Activated CD4-positive, alpha-beta memory T cell treated with anti-CD3 and anti-CD28 coated beads, Interleukin-2, amount 10 ng/mL, durations not matched to agents 7 days and 5 days (primary cell): ENCODE measurements at places on chromosomes 16 and 17. TPM values are rescaled to one million over a fixed set of nuclear protein-coding genes. Genes with fewer than 3 reads are reported as not detected.

DNA sequence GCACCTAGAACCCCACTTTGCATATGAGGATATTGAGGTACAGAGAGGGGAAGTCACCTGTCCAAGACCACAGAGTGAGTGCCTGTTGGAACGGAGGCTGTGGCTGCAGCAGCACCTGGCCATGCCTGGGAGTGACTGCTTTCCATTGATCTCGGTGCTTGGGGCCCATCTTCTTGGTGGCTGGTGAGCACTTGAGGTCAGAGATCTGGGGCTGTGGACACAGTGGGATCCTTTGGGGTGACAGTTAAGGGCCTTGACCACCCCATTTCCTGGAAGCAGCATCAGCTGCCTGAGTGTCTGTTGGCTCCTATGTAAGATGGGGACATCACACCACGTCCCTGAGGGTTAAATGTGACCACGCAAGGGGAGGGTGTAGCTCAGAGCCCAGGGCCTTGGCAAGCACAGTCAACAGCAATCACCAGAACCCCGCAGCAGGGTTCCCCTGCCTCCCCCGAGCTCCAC lies 111.7 kb downstream of the IRF8 start:
- DNase-seq = no peak

GRCh38 chr16:86906623-86907022 lies 328.3 kb downstream of the FOXL1 start:
- DNase-seq = no peak

- no peak for DNase-seq
Observed at GRCh38 chr16:1778200-1779179, 3.9 kb downstream of the SPSB3 start.

DNA sequence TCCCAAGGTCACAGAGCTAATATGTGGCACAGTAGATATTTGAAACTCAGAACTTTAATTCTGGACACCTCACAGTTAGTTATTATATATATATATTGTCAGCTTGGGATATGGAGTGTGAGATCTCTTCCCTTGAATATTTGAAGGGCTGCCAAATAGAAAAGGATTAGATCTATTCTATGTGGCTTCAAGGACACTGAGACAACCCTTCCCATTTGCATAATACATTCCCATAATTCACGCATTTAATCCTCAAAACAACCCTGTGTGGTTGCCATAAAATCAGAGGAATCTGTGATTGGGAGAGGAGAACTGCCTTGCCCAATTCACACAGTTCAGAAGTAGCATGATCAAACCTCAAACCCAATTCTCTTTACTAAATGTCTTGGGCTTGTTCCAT lies 365.8 kb upstream of the DYNLRB2 start:
- DNase-seq = no peak

DNA sequence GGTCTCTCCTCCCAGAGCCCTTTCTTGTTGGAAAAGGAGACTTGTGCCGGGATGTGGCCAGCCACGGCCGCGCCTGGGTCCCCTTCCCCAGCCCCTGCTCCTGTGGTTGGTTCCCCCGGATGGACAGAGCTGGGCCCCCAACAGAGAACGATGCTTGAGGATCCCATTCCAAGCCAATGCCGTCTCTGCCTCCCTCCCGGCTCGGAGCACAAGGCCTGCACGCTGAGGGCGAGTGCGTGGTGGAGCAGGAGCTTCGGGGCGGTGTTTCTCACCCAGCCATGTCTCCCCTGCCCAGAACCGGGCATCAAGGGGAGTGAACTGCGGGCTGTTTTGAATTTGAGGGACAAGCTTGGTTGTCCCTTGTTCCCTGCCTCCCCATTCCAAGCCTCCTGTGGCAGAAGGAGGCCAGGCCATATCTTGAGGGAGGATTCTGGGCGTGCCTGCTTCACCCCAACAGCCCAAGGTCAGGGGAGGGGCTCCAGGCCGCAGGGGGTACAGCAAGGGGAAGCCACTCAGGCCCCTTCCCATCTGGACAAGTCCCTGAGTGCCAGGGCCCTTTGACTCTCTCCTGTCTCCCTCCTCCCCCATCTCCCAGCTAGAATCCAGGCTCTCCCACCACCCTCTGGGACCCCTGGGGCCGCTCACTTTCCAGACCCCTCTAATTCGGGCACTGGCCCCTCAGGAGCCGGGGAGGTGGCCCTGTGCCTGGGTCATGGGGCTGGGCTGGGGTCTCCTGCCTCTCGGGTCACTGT lies 43.6 kb downstream of the SOCS3 start:
- no peak for DNase-seq

- DNase-seq = no peak
Observed at GRCh38 chr16:52528393-52529065, 18.4 kb downstream of the TOX3 start.

DNA sequence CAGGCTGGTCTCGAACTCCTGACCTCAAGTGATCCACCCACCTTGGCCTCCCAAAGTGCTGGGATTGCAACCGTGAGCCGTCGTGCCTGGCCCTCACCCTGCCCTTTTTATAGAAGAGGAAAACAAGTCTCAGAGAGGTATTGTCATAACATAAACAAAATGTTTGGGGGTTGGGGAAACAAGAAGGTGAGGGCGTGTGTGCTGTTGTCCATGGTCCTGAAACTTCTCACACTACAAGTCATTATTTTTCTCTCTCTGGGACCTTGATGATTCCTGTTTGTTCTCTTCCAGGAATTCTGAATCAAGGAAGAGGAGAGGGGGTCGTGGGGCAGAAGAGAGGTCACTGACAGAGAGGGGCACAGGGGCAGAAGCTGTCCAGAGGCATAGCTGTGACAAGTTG lies 160.2 kb upstream of the LHX1 start:
- DNase-seq = no peak

- no peak for DNase-seq
Observed at GRCh38 chr16:75947626-75948239, 221.4 kb upstream of the CPHXL start.

DNA sequence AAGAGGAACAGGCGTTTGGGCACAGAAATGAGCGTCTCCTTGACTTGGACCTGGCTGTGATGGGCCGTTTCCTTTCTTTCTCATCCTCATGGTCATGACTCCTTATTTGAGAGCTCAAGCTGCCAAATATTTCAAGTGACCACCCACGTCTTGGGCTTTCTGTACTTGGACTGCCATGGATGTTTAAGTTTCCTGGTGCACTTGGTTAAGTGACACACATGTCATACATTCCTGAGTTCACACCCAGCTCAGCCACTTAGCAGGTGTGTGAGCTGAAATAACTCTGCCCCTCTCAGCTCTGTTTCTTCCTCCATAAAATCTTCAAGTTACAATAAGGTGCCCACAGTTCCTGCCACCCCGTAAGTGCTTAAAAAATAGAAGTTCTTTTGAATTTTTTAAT lies 114.5 kb downstream of the CLEC16A start:
- DNase-seq = no peak

- no peak for DNase-seq
Observed at GRCh38 chr17:72743037-72743467, 349.4 kb downstream of the SLC39A11 start.

DNA sequence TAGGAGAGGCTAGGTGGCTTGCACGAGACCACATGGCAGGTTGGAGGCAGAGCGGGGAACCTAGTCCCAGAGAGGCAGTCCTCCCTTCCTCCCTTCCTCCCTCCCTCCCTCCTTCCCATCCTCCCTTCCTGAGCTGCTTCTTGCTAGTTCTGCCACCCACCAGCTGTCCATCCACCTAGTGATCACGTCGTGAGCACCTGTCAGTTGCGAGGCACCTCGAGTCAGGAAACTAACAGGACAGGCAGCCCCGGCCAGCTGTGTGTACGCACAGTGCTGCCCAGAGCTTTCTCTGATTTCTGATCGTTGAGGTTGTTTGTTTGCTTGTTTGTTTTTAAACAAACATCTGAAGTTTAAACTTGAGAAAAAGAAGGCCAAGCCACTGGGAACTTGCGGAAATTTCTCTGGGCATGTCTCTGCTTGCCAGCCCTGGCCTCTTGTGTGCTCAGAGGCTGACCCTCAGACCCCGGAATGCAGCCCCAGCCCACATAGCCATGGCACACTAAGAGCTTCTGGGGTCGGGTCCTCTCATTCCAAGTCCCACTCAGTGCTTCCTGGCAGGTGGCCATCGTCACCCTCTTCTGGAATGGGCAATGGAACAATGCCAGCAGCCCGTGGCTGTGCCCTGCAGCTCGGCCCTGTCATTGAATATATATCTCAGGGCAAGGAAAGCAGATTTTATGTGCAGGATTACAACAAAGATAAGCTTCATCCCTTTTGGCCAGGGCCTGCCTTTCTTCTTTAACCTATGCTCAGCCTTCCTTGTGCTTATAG lies 174.0 kb downstream of the KATNIP start:
- DNase-seq = no peak

GRCh38 chr17:67639555-67639954 lies 78.2 kb upstream of the NOL11 start:
- no peak for DNase-seq

DNA sequence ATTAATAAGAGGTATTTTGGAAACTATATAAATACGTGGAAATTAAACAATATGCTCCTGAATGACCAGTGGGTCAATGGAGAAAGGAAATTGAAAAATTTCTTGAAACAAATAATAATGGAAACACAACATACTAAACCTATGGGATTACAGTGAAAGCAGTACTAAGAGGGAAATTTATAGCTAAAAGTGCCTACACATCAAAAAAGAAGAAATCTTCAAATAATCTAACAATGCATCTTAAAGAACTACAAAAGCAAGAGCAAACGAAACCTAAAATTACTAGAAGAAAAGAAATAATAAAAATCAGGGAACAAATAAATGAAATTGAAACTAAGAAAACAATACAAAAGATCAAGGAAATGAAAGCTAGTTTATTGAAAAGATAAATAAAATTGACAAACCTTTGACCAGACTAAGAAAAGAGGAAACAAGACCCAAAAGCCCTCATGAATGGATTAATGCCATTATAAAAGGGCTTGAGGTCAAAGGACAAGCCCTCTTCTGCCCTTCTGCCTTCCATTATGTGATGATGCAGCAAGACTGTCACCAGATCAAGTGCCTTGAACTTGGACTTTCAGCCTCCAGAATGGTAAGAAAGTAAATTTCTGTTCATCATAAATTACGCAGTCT lies 43.9 kb upstream of the ALDH3A1 start:
- DNase-seq = no peak

DNA sequence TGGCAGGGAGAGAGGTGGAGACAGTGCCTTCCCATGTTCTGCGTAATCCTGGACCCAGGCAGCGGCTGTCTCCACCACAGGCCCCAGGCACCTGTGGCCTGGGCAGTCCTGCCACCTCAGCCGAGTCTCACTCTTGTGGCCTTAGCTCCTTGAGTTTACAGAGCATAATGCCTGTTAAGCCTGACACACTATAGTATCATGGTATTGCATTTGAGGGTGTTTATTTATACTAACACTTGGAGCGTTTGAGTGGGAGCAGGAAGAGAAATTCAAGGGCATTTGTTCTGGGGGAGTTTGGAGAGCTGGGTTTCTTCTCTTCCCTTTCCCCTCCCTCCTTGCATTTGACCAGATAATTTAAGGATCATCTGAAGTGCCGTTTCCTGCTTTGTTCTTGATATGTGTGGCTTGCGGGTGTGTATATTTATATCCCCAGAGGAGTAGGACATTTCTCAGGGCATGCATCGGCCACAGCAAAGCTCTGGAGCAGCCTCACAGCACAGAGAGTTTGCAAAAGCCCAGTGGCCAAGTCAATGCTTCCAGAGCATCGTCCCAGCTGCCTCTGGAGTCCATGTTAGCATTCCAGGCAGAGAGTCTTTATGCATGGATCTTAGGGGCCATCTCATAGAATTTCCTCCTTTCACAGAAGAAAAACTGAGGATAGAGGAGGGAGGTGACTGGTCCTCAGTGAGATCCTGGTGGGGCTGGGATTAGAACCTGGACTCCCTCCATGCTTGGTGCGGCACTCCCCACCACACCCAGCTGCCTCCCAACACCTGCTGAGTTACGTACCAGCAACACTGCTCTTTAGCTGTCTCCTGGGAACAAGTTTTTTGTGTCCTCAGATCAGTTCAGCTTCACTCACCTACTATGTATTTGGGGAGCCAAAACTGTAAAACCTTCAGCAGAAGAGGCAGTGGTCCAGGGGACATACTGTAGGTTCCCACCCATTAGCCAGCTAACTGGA lies 222.8 kb downstream of the CCDC182 start:
- no peak for DNase-seq

- DNase-seq = no peak
Observed at GRCh38 chr17:49914664-49915063, 54.3 kb upstream of the DLX4 start.

- no peak for DNase-seq
Observed at GRCh38 chr16:28280881-28281836, 11.2 kb upstream of the SBK1 start.

- DNase-seq = no peak
Observed at GRCh38 chr17:76667786-76668453, 24.4 kb upstream of the ST6GALNAC1 start.

GRCh38 chr17:18155179-18155578 lies 28.4 kb upstream of the ALKBH5 start:
- DNase-seq = no peak

Gene NKD1
- total RNA-seq = 1.9 TPM

Gene DLX4
- 0.28 TPM for total RNA-seq

Gene PPM1D
- 18.8 TPM for total RNA-seq

Gene SYNGR3
- total RNA-seq = 12.3 TPM

Gene C16orf87
- 18.0 TPM for total RNA-seq

Gene CYGB
- not detected for total RNA-seq

Gene ZG16B
- total RNA-seq = 9.8 TPM

Gene SULT1A2
- 0.15 TPM for total RNA-seq

Gene MT1M
- total RNA-seq = not detected

Gene NDRG4
- 1.2 TPM for total RNA-seq

Gene PPY
- total RNA-seq = not detected

Gene WIPI1
- total RNA-seq = 60.0 TPM

Gene ORAI3
- 30.3 TPM for total RNA-seq
